ENCODE measurements at places on chromosomes 6 and 20.

- DNase-seq = no peak
These were observed 20.0 kb downstream of the PREX1 start for GRCh38 chr20:48807586-48808381.

- no peak for DNase-seq
These were observed 9.1 kb downstream of the SGK1 start for GRCh38 chr6:134308800-134309199.

GRCh38 chr6:147161974-147162495 is 42.2 kb upstream of the STXBP5 start:
- DNase-seq = no peak

DNA sequence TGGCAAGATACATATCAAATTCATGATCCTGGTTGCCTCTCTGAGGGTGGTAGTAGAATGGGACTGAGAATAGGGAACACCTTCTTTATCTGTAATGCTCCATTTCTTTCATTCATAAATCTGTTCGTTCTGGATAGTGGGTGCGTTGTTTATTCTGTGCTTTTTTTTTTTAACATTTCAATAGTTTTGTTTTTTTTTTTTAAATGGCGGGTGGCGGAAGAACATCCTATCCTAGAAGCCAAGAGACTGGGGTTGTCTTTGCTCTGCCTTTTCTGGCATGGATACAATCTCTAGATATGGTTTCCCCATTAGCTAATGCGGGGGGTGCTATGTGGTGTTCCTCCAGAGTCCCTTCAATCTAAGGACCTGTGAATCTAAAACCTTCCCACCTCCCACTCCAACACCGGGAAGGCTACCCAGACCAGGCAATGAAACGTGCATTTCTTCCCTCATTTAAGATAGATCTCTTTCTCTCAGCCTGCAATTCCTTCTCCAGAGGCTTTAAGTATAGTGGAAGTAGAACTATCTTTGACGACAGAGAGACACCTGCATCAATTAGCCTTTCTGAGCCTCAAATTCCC is 883 bp upstream of the CCDC28A start:
- DNase-seq = no peak

- peak; percentile 36 for DNase-seq
These were observed 331.8 kb downstream of the HACE1 start for GRCh38 chr6:104527761-104528415.

GRCh38 chr6:106363401-106364138 is 3.1 kb downstream of the CRYBG1 start:
- DNase-seq = no peak

- DNase-seq = no peak
These were observed 106.4 kb downstream of the RALGAPA2 start for GRCh38 chr20:20606050-20606449.

GRCh38 chr6:77462359-77463307 is 658 bp downstream of the HTR1B start:
- no peak for DNase-seq

GRCh38 chr6:38762848-38763247 is 47.7 kb downstream of the DNAH8 start:
- DNase-seq = no peak

DNA sequence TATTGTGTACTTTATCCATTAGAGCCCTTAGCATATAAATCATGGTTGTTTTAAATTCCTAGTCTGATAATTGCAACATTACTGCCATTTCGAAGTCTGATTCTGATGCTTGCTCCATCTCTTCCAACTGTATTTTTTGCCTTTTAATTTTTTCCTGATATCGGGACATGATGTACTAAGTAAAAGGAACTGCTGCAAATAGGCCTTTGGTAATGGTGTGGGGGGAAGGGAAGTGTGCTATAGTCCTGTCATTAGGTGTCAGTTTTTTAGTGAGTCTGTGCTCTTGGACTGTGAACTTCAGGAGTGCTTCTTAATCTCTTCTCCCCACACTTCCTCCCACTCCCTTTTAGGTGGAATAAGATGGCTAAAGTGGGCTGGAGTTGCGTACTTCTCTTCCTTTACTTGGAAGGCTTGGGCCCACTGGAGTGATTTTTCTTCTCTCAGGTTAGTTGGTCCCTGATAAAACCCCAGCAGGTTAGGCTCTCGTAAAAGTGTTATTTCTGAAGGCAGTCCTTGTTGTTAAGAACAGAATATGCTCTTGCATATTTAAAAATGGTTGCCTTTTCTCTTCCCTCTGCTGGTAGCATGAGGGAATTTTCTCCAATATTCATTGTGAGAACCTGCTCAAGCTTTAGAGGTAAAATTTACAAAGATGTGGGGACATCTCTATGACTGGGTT is 18.1 kb downstream of the STXBP5 start:
- no peak for DNase-seq

DNA sequence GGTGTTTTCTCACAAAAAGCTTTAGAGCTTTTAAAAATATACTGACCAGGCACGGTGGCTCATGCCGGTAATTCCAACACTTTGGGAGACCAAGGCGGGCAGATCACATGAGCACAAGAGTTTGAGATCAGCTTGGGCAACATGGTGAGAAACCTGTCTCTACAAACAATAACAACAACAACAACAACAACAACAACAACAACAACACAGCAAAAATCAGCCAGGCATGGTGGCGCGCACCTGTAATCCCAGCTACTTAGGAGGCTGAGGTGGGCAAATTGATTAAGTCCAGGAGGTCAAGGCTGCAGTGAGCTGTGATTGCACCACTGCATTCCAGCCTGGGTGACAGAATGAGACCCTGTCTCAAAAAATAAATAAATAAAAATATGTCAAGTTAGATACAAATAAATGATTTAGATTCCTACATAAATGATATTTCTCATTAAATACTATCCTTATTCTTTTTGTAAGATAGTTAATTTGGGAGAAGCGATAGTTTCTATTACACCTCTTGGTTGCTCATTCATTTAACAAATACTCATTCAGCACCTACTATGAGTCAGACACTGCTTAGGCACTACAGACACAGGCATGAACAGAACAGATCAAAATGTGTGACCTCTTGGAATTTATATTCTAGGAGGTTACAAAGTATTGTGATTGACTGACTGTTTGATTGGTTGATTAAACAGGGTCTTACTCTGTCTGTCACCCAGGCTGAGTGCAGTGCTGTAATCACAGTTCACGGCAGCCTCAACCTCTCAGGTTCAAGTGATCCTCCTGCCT is 83.5 kb upstream of the BEND3 start:
- DNase-seq = no peak
